Foreskin keratinocyte (primary cell): ENCODE measurements at places on chromosomes 2 and 18. TPM values are rescaled to one million over a fixed set of nuclear protein-coding genes. Genes with fewer than 3 reads are reported as not detected.

The C2orf78 gene
- not detected in 2 replicates for total RNA-seq

The CDH2 gene
- total RNA-seq, result 0.25 and 0.95 TPM in 2 replicates

The ERICH2 gene
- 1.3 and 2.5 TPM in 2 replicates for total RNA-seq

The CAPN14 gene
- total RNA-seq, result 0.31 and 0.35 TPM in 2 replicates

The SLC19A3 gene
- total RNA-seq, result 0.14 and 0.21 TPM in 2 replicates

DNA sequence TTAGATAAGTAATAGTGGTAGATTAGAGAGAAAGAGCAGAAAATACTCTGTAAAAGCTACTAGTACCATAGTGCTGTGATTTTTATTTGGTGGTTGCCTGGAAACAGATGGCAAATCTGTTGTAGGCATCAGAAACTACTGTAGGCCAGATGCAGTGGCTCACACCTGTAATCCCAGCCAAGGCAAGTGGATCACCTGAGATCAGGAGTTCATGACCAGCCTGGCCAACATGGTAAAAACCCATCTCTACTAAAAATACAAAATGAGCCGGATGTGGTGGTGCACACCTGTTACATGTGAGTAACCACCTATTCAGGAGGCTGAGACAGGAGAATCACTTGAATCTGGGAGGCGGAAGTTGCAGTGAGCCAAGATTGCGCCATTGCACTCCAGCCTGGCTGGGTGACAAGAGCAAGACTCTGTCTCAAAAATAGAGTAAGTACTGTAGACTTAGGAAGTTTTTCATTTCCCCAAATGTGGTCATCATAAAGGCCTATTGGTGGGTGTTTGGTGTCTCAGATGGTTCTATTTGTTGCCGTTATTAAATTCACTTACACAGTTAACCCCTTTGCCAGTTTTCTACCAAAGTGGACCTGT lies 79.6 kb downstream of the SPTBN1 start:
- no peak for DNase-seq

DNA sequence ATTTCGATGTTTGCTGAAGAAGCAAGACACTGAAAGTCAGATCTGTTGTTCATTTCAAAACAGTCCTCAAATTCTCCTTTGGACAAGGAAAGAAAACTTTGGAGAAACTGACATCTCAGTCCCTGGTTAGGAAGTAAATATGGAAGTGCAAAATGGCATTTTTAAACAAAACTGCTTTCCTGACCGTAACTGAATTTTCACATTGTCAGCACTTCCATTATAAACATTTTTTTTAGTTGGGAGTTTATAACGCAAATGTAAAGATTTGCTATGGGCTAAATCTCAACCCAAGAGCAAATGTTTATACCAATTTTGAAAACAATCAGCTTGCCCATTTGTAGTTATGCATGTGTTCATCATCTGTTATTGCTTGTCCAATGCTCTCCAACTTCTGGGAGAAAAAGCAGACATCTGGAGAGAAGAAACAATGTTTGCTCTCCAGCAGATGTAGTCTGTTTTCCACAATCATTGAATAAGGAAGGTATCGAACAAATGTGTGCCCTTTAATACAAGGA lies 520.1 kb downstream of the ARHGAP15 start:
- no peak for DNase-seq

DNA sequence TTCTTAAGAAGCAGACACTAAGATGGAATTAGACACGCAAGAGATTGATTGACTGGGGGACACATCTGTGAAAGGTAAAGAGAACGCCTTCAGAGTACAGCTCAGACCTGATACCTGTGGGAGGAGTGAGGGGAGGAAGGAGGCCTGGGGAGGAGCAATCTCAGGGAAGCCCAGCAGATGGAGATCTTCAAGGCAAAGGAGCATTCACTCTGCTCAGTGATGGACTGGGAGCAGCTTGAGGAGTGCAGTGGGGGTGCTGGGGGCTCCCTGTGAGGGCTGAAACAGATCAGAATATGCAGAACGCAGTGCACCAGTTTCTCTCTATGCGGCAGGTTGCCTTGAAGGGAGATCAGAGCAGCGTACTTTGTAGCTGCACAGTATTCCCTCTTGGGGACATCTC lies 103.7 kb upstream of the ATP8B1 start:
- DNase-seq, result no peak

DNA sequence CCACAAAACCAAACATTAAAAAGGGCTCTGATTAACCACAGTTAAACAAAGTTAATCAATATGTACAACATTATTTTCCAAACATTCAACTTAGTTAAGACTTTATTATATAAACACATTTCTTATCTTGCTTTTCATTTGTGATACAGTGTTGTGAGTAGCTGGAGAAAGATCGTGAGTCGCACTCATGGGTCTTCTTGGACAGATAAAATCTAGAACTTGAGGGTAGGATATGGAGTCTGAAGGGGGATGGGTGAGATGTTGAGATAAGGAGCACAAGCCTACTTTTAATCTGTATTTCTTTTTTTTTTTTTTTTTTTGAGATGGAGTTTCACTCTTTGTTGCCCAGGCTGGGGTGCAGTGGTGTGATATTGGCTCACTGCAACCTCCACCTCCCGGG lies 22.6 kb upstream of the TMEM214 start:
- no peak for DNase-seq

DNA sequence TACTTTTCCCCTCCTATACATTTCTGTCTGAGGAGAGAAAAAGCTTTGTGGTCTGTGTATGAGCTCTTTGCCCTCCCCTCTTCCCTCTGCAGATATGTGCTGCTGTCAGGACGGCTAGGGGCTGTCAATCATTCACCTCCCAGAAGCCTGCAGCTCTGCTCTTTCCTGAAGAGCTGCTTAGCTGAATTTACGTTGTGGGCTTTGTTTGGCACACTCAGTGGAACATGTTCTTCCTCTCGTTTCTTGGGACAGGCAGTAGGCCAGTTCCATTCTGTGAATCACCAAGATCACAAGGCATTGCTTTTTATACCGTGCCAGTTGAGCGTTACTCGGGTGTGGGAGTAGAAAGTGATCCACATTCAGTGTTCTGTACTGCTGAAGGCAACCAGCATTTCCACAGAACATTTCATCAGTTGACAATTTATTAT lies 136.7 kb downstream of the LAMA3 start:
- no peak for DNase-seq

DNA sequence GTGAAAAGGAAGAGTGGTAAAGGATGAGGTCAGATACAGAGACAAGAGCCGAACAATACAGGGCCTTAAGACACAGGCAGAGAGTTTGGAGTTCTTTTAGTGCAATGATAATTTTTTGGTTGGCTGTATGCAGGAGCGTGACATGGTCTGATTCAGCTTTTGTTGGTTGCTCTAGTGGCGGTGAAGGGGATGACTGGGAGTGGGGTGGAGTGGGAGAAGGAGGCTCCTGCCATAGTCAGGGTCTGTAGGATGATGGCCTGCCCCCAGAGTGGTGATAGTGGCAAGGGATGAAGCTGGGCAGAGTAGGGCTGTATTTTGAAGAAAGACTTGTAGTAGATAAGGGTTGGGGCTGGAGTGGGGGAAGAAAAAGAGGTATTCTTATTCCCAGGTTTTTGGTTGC lies 306.6 kb upstream of the VWC2L start:
- no peak for DNase-seq

DNA sequence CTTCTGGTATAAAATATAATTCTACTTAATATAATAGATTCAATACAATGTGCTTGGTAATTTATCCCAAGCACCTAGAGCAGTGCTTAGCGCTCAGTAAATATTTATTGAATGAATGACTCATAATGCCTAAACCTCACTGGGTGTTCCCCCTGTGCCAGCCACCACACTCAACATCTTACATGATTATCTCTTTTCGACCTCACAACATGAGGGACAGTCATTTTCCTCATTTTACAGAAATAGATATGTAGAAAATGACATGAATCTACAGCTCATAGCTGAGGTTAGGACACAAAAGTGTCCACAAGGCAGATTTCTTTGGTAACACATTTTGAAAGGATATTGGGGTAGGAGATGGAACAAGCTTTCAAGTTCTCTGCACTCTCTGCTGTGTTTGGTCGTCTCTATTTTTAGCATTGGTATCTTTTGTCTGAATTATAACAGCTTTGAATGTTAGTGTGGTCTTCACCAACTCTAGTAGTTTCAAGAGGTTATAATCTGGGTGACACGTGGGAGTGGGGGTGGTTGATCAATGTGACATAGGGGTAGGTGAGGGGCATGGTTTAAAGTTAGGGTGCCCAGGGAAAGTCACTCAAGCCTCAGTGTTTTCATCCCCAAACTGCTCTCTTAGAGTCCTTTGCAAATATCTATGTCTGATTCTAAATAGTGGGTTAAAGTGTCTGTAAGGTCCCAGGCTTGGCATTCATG lies 9.8 kb downstream of the MYOM1 start:
- no peak for DNase-seq

DNA sequence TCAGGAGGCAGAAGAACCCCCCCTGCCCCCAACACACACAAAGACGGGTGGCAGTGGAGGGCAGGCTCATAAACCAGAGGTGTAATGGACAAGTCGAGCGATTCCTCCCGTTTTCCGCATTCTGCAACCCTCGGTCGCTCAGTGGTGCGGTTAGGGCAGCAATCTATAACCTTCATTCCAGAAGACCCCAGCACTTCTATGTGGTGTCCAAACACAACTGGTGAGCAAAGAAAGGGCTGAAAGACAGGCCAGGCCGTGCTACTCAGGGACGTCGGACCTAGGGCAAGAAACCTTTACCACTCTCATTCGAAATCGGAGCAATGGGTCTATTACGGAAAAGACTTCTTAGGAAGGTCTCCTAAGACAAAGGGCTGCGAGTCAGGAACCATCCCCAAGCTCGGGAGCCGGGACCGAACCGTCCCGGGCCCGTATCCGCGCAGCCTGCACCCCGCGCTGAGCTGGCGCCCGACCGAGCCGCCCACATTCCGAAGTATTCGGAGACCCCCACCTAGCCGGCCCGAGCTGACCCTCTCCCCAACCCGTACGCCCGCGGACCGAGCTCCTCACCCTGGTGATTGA lies 568 bp downstream of the ARL5A start:
- DNase-seq, result peak; percentile 21

DNA sequence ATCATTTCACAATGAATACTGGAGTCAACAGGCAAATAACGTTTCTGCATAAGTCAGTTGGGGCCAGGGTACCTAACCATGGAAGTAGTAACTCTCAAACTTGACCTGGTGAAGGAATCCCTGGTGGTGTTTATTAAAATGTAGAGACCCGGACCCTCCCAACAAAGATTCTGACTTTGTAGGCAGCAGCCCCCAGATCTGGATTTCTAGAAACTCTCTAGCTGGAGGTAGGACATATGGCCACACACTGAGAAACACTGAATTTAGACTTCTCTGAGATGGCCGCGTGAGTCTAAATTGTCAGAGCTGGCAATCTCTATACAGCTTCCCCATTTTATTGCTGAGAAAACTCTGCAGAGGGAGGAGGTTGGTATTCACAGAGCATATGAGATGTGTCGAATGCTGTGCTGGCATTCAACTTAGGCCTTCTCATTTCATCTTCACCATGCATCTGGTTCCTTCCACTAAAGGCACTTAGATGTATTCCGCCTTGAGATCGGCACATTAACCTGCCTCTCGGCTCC lies 278.1 kb downstream of the CYRIA start:
- DNase-seq, result no peak

- DNase-seq, result no peak
Measured at GRCh38 chr18:48974304-48975119, 23.7 kb upstream of the SMAD7 start.
